ENCODE measurements at places on chromosomes 4 and X.

DNA sequence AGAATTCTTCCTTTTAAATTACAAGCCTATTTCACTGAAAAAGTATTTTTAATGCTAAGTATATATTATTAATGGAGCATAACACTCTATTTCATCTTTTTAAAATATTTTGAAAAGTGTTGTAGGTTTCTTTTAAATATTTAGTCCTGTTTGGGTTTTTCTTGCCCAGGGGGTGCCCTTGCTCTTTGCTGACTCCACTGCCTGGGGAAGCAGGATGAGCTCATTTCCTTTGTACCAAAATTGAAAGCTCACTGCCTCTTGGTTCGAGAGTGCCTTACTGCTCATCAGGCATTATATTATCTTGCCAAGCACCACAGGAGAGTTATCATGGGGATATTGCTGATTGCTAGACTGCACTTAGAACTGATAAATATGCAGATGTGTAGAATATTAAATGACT is 819.2 kb downstream of the PCDH18 start:
- no peak for ATAC-seq

DNA sequence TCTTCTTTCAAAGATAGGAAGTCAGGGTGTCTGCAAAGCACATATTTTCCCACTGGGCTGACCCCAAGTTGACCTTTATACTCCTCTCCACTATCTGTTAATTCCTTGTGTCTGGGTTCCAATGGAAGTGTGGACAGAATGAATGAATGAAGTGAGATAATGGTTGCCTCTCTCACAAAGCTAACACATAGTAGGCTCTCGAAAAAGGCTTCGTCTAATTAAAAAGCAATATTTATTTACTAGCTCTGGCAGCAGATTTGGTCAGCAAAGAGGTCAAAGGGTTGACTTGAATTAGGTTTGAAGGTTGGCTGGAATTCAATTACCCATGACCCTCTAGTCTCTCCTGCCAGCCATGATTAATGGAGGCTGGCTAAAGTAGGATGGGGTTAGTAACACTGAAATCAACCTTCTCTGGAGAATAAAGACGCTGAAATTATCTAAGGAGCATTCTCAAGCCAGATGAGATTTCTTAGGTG is 280.3 kb upstream of the KLF3 start:
- ATAC-seq = no peak

GRCh38 chr4:121936101-121936500 is 15.8 kb downstream of the TRPC3 start:
- no peak for ATAC-seq

GRCh38 chr4:46254788-46255187 is 130.9 kb upstream of the GABRG1 start:
- no peak for ATAC-seq

DNA sequence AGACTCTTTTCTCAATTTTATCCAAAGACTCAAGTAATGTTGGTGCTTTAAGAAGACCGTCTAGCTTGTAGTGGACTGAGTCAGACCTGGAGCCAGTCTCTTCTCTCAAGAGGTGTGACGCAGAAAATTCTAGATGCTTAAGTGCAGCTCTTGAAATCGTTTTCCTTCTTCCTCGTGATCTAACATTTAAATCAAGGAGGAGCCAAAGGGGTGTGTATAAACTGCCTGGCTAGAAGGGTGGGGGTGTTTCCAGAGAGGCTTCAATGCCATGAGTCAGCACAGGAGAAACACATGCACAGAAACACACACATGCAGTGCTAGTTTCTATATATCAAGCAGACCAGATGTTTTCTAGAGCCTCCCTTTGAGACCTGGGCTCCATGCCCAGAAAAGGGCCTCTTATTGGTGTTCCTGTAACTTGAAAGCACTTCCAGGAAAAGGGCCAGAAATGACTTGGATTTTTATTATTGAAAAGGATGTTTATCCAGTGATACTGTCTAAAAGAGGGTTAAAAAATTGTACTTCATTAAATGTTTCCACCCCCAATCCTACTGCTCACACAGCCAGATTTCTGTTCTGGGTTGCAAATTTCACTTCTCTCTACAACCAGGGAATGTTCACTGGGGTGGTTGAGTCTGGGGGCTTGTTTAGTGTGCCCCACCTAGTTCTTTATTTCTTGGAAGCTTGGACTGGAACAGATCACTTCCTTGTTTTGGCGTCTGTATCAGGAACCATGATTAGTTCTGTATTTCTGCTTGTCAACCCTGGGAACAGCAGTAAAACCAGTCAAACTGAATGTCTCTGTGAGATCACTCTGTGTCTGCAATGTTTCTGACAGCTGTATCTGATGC is at the start of gene CLIC2:
Gene CLIC2 (minus strand): TSS at position 129 of the 851 bp plus-strand sequence. CDS start 187 bp downstream, outside the sequence.
- no peak for ATAC-seq

DNA sequence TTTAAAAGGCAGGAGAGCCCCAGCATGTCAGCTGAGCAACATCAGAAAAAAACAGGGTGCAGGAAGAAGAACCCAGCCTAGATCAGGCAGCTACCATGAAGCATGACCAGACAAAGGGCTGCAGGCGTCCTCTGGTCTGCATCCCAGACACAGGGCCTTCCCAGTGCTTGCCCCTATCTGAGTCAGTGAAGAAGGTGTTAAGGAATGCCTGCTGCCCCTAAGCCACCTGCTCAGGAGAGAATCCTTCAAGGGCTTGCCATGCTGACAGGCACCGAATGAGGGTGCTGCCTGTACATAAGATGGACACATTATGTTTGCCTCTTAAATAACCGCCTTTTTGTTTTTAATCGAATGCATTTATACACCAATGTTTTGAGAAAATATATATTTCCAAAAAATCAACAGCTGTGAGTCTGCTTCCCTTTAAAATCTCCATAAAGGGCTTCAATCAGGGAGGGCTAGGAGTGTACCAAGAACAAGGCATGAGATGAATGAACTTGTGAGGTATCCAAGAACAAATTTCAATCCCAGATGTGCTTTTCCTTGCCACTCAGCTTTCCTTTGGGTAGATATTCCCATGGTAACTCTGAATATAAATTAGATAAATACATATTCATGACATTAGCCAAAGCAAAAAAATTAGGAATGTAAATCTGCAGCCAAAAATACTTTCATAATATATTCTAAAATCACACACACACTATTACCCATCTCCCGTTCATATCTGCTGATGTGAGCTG is 85.1 kb downstream of the SLC9A7 start:
- ATAC-seq = no peak

All from motor neuron (in vitro differentiated cells).